ENCODE measurements at places on chromosomes 7 and 10.

DNA sequence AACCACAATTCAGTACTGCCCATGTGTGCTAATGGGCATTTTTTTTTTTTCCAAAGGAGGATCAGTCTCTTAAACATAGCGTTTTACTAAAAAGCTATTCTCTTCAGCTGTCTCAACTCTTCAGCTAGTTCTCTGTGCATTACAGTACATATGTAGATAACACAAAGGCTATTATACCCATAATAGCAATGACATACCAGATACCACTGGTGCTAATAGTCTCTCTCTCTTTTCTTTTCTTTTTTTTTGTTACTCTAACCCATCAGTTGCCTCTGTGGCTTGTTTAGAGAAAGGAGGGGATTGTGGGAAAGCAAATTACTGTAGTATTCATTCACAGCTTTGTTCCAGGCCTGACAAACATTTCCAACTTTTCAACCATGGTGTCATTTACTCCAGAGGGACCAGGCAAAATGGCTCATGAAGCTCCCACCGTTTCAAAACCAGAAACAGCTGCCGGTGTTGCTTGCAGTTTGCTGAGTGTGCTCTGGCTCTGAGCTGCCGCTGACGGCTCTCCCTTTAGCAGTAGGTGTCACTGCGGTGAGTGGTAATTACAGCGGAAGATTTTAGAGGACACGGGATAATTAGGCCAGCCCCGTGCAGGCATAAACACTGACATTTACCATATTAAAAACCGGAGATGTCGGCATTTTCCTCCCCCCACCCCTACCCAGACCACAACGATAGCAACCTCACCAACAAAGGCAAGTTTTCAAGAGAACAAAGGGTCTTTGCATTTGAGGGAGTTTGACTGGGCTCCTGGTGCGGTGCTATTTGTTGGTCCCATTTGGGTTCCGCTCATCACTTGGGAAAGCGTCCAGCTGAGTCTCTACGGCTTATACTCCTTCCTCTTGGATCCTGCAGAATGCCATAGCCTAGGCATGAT lies 1005.5 kb downstream of the KCNMA1 start:
- no peak for DNase-seq

DNA sequence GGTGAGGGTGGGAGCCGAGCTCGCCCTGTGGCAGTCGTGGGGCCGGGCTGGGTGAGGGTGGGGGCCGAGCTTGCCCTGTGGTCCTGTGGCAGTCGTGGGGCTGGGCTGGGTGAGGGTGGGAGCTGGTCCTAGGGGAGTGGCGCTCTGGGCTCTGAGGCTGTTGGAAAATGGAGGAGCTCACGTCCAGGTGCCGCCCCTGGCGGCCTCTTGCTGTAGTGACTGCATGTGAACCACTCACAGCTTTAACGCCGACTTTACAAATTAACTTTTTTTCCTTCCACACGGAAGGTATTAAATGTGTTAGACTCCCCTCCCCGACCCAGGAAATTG lies 312.6 kb downstream of the WDR37 start:
- DNase-seq, result no peak

DNA sequence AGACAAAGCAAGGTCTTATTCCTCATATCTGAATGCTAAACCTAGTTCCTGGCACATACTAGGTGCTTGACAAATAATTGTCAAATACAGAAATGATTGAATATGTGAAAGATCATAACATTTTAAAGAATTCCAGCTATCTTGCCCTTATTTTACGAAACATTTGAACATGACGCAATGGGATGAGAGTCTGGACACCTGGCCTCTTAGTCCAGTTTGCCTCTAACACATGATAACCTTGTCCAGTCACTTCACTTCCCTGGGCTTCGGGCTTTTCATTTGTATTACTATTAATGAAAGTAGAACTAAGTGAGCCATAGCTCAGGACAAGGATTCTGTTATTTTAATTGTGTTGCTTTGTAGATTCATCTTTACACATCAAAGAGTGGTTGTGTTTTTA lies 32.6 kb downstream of the PNLIPRP3 start:
- DNase-seq, result no peak

DNA sequence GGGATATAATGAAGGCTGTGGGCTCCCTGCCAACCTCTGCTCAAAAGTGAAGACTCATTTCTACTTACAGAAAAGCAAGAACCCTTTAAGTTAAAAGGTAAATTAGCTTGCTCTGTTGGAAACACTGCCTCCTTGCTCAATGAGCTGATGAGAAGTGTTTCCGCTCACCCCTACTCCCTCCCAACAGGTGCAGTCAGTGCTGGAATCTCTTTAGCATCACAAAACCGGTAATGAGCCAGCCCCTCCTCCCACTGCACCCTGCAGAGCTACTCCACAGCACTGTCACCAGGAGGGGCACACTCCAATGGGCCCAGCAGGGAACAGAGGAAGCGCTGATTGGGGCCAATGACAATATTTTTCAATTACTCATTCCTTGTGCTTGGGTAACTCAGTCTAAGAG lies 262.5 kb downstream of the TCERG1L start:
- DNase-seq, result no peak

- DNase-seq, result no peak
These were observed 1.9 kb downstream of the NKX1-2 start for GRCh38 chr10:124447751-124448466.

DNA sequence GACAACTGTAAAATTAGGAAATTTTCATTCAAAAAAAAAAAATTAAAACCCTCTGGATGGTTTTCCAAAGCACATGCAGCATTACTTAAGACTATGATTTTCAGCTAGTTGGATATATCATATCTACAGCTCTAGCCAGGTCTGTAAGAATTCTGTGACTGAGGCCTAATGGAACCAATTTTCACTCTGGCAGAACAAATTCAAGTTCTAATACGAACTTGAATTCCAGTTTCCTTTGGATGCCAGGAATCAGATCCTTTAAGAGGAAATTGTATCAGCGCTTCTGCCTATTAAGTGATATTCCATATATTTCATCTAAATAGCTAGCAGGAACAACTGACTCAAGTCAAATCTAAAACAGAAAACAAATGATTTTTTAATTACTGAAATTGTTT lies 34.8 kb downstream of the SKIDA1 start:
- no peak for DNase-seq

GRCh38 chr10:52903397-52903938 lies 130.9 kb upstream of the MBL2 start:
- no peak for DNase-seq

GRCh38 chr7:84841809-84842208 lies 345.0 kb downstream of the SEMA3D start:
- no peak for DNase-seq

- no peak for DNase-seq
These were observed 83.7 kb upstream of the PDGFA start for GRCh38 chr7:603152-603951.

- no peak for DNase-seq
These were observed 33.2 kb upstream of the CABCOCO1 start for GRCh38 chr10:61629576-61629975.

DNA sequence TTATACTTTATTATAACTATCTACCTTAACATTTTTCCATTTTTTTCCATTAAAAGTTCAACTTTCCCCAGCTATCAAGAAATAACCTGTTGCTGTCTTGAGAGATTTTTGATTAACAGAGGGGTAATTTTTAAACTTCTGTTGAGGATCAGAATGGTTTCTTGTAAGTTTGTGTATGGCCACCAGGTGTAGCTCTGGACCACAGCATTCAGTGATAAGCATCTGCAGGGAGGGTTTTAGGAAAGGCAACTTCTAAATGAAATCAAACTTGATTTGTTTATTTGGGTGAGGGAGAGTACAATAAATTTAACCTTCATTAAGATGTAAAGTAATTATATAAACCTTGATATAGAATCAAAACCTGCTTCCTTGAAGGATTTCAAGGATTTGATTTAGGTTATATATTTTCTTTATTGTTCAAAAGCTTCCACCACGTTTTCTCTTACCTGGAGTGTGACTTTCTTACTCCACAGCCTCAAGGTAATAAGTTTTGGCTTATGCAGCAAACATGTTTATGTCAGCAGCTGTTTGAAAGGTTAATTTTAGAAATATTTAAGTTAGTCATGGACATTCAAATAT lies 153.3 kb downstream of the STK31 start:
- DNase-seq, result no peak

DNA sequence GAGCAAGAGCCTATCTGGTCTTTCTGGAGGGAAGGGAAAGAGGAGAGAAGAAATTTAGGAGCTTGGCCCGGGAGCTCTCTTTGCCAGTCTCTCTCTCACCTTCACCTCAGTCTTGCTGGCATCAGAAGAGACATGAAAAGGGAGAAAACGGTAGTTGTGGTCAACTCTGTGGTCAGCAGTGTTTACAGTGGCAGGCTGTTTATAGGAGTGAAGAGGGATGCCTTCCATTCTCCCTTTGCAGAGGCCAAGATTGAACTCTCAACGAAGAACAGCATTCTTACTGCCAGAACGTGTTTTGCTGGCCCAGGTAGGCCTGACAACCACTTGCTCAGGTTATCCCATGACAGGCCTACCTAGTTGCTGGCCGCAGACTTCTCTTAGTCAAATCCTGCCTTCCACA lies 133.3 kb downstream of the CCDC3 start:
- no peak for DNase-seq

DNA sequence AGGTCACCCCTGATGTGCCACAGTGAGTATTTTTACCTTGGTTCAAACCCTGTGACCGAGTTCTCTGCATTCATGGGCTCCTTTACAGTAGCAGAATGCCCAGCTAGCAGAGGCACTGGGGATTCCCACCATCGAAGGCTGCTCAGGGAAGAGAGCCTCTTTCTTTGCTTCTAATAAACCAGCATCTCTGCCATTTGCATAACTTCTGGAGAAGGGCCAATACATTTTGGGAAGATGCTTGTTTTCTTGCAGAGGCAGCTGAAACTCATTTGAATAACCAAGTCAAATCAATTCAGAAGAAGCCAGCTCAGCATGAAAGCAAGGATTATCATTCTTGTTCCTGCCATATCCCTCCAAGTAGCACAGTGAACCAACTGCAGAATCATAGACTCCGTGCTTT lies 82.9 kb upstream of the WDR11 start:
- no peak for DNase-seq

DNA sequence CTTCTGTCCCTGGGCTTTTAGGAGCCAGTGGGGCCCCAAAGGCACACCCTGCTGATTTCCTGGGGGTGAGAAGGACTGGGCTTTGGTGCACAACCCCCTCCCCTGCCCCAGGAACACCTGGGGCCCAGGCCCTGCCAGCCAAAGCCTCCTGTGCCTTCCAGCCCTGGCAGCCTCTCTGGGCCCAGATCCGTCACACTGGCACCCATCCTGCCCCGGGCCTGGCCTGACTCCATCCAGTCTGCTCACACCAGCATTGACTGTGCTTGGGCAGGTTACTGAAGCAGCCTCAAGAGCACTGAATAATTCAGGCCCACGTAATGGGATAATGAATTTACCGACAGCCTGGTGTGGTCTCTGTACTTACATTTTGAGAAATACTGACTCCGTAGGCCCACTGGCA lies 12.0 kb upstream of the COMTD1 start:
- no peak for DNase-seq

DNA sequence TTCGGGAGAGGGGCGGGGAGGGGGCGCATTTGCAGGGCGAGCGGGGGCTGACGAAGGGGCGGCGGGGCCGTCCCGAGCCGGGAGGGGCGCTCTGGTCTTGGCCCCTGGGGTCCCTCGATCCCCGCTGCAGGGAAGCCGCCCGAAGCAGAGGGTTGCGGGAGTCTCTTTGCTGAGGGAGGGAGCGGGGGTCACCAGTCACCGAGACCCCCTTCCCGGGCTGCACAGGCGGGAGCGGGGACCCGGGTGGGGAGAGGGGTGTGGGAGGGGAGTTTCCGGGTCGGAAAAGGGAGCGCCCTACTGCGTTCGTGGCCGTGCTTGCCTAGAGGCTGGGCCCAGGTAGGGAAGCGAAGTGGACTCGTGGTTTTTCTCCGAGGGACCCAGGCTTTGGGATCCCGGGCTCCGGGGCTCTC lies 422 bp downstream of the AP1S1 start:
- DNase-seq, result no peak

DNA sequence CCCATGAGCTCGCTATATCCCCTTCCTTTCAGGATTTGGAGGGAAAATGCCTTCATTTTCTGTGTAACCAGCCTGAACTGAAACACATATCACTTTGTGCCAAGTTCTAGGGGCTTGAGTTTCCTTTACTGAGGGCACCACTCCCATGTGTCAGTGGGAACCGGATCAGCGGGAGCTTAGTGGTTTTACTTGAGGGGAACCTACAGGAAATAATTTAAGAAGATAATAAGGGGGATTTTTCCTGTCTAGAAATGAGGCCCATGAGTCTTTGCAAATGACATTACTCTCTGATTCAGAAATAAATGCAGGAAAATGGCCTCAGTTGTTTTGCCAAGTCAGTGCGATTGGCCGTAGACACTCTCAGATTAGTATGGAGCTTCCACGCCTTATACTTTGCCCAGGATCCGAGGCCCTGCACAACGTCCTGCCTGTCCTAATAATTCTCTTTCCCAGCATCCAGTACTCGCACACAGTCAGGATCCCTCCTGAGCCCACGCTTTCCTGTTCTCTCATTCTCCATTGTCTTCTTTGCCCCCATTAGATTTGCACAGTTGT lies 86.4 kb upstream of the LYZL1 start:
- no peak for DNase-seq

DNA sequence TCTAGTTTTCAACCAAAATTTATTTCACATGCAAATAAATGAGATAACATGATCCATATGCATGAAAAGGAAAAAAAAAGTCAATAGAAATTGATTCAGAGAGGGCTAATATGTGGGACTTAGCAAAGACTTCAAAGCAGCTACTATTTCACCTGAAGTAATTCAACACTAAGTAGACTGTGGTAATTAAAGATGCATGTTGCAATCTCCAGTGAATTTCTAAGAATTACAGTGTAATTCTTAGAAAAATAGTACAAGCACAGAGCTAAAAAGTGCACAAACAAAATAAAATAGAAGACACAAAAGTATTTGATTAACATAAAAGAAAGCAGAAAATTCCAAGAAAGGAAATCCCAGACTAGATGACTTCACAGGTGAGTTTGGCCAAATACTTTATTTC lies 25.7 kb downstream of the GPR22 start:
- no peak for DNase-seq

DNA sequence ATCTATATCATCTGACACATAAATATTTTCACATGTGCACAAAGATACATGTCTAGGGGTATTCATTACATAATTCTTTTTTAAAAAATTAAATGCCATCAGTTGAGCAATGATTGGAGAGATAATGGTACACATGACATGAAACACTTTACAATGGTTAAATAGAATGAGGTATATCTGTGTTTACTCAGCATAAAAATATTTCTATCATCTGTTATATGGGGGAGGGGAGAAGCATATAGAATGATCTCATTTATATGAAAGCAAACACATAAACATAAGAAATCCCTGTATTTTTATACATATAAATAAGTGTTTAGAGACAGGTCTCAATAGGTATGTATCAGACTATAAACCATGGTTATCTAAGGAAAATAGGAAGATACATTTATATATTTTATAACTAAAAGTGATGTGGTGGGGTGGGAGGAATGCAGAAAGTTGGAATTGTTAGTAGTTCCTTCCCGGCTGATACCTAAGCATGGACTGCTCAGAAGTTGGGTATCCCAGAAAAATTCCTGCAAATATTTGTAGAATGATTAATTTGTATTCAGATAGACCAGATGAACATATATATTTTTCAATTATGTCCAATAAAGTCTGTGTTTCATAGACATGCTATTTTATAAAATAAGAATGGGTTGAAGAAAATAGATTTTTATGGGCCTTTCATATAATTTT lies 75.1 kb downstream of the SHOC2 start:
- DNase-seq, result no peak
